AG09309 (cell line): ENCODE measurements at places on chromosomes 3 and 15.

- no peak for DNase-seq
Measured at GRCh38 chr3:126107203-126107939, 23.4 kb upstream of the SLC41A3 start.

GRCh38 chr15:101046826-101047225, 127.7 kb downstream of the LRRK1 start:
- no peak for DNase-seq

DNA sequence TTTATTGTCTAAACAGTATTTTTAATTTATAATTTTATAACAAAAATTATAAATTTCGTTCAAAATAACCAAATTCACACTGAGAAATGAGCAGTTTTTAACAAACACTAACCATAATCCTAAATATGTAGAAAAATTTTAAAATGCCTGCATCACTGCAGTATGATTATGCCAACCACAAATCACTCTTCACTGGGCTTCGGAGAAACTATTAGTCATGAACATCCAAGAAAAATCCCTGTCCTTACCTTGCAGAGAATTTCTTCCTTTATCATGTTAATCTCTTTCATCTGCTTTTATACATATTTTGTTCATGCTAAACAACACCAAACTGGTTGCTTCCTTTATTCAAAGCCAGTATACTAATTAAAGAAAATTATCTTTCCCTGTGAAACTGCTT, 511.0 kb upstream of the ALCAM start:
- no peak for DNase-seq

DNA sequence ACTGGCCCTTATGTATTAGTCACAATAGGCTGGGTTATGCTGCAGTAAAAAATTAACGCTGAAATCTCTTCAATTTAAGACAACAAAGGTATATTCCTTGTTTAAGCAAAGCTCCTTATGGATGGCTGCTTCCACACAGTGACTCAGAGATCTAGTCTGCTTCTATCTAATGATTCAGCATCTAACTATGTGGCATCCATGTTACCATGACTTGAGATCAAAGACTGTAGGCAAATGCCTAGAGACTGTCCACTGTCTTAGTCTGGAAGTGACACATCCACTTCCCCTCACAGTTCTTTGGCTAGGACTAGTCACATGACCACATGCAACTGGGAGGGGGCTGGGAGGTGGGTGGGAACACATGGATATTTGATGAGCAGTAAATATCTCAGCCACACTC, 61.3 kb upstream of the PSMD6 start:
- no peak for DNase-seq

- no peak for DNase-seq
Measured at GRCh38 chr3:33424606-33425452, 15.4 kb downstream of the UBP1 start.

DNA sequence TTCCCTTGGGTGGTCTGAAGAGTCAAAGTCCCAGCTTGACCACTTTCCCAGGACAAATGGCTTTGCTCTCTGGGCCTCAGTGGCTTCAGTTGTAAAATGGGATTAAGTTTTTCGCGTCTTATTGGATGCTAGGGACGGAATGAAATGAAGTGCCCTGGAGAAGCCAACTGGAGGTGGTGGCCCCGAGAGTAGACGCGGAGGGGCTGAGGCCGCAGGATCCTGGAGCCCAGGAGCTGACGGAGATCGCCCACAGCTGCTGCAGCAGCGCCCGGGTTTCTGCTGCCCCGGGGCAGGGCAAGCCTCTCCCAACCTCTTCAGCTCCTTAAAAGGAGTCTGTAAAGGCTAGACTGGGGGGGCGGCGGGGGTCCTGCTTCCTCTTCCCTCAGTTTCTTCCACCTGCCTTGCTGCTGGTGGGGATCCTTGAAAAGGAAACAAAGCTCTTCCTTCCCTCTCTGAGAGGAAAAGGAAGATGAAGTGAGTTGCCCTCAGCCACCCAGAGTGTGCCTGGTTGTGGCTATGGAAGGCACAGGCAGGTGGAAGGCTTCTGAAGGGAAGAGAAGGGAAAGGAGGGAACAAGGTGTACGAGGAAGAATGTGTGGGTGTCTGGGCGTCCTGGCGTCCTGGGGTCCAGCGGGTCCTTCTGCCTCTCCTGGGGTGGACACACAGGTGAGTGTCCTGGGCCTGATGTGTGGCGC, 967 bp upstream of the BNC1 start:
- no peak for DNase-seq

GRCh38 chr3:168722091-168722490, 626.4 kb upstream of the GOLIM4 start:
- no peak for DNase-seq

GRCh38 chr3:123013876-123014275, 13.7 kb downstream of the SEMA5B start:
- no peak for DNase-seq

DNA sequence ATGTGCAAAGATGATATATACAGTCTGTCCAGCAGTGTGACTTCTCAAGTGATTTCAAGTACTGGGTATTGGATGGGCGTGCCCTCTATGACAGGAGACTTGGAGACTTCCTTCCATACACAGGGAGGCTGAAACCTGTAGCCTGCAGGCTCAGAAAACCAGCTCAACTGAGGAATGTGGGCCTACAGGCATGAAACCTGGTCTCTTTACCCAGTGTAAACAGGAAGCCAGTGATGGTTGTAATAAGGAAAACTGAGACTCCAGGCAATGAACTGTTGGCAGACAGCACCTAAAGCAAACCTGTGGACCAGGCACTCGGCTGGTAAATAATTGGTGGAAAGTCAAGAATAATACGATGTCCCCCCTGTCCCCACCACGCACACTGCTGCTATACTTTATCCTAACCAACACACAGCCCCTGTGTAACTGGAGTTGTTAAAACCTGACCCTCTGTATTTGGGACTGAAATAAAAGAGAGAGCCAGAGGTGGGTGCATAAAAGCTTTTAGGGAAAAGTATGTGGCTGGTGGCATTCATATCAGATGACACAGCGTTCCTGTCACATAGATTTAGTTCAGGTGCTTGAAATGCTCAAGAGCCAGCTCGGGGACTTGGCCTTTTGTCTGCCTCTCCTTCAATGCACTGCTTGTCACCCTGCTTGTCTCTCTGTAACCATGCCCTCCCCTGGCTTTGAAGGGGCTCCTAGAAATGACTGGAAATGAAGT, 144.7 kb downstream of the TPRG1 start:
- no peak for DNase-seq

GRCh38 chr15:79366691-79367090, 55.8 kb downstream of the TMED3 start:
- no peak for DNase-seq

DNA sequence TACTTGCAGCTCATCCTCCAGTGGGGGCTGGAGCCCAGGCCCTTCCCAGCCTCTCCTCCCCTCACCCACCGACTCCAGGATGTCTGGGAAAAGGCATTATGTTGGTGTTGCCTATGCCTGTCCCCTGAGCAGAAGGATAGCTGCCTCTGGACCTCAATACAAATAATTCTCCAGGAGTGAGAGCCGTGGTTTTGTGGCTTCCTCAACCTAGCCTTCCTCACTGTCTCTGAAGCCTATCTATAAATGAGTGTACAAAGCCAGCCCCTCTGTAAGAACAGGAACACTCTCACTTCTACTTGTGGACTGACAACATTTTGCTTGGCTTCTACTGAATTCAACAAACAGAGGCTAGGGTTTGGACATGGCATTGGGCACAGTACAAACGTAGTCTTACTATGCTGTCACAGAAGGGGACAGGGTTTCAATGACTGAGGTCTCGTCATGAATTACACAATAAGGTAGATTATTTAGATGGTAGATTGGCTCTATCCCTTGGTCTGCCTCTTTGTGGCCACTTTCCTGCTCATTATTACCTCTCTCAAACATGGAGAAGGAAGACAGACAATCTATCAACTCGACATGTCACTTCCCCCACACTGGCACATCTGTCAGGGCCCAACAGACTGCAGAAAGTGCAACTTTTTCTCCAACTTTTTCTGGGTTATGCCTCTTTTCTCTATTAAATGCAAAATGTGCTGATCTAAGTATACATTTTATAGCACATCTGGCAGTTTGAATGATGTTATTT, 82.8 kb upstream of the MEX3B start:
- no peak for DNase-seq

GRCh38 chr15:59260090-59260489, 53.4 kb downstream of the LDHAL6B start:
- no peak for DNase-seq
